ENCODE measurements at places on chromosomes 5 and 9.

DNA sequence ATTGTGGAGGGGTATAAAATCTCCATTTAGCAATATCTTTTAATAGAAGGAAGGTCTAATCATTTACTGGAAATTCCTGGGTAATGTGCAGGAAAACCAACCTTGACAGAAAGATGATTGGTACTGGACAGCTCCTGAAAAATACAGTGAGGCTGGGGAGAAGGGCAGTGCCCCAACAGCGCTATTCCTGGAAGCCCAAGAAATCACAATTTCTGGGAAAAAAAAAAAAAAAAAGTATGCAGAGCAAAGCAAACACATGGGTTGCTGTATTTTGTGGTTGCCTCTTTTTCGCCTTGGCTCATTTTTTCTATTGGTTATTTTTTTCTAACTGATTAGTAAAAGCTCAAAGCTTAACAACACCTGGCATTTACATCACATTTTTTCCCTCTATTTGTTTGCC, 249.7 kb downstream of the ENC1 start:
- no peak for DNase-seq

DNA sequence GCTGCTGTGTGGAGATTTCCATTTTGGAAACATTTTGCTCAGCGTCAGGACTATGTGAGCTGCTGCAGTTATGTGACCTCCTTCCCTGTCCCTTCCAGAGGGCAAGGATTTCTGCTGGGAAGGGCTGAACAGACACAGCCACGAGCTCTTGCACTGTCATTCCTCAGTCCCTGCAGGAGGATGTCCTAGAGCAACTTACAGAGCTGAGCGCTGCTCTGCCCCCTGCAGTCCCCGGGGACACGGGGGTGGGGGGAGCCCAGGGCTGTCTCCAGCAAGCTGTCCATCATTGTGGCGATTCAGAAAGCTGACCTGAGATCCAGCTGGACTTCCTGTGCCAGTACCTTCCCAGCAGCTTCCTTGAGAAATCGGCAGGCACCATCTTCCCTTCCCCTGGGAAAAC, 28.0 kb upstream of the MAP1B start:
- no peak for DNase-seq

DNA sequence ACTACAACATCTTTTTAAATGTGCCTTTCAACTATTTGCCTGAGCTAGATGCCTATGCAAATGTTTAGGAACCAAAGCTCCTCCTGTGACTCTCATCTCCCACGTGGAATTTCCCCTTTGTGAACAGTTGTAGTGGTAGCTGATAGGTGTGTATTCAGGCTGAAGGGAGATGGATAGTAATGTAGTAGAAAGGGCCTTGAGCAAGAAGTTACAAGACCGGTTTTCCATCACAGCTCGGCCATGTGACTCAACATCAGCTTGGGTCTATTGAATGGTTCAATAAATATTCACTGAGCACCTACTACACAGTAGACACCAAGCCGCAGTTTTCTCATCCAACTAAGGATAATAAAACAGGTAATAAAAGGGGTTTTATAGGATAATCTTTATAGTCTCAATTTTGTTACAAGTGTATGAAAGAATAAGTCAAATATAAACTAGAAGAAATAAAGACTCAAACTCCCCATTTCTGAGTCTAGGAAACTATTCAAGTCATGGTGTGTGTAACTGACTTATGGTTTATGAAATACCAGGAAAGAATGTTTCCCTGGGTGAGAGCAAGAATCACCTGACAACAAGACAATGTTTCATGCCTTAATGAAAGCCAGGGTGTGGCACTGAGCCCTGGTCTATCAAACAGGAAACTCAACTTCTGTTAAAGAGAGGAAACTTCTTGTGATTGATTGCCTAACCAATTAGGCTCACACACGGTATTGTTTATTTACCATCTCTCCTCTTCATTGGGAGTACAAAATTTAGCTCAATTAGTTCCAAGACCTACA, 187.1 kb upstream of the SPEF2 start:
- no peak for DNase-seq

GRCh38 chr9:124320062-124320973, 62.6 kb downstream of the NEK6 start:
- DNase-seq = no peak

GRCh38 chr5:139696167-139696893, 48.2 kb downstream of the CXXC5 start:
- no peak for DNase-seq

Measured in upper lobe of right lung (tissue), 1 donor.